ENCODE measurements at places on chromosomes 1 and 21.
A peak's percentile ranks its signal among the peaks of the same experiment; 100 is the strongest.

- DNase-seq = no peak
Measured at GRCh38 chr1:203046984-203047630, 20.8 kb downstream of the PPFIA4 start.

DNA sequence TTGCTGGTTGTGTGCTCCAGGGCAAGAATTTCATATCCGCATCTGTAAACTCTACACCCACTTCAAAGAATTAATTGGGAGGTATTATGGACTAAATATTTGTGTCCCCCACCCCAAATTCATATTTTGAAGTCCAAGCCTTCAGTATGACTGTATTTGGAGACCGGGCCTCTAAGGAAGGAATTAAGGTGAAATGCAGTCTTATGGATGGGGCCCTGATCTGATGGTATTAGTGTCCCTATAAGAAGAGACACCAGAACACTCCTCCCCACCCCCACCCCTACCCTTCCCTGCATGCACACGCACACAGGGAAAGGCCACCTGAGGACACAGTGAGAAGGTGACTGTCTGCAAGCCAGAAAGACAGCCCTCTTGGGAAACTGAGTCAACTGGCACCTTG lies 332.4 kb downstream of the RPS6KC1 start:
- no peak for DNase-seq

DNA sequence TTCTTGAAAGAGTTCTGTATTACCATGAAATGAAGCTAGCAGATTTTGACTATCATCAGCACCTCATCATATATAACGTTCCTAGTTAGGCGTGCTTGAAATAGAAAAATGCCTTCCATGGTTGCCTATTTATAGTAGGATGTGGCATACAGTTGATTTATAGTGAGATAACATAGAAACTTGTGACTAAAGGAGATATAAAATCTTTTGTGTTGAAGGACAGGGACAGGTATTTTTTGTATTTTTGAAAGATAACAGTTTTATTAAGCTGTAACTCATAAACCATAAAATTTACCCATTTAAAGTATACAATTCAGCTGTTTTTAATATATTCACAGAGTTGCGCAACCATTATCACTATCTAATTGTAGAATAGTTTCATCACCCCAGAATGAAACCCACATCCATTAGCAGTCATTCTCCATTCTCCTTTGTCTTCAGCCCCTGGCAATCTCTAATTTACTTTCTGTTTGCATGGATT lies 19.3 kb downstream of the SPEN start:
- DNase-seq = no peak

DNA sequence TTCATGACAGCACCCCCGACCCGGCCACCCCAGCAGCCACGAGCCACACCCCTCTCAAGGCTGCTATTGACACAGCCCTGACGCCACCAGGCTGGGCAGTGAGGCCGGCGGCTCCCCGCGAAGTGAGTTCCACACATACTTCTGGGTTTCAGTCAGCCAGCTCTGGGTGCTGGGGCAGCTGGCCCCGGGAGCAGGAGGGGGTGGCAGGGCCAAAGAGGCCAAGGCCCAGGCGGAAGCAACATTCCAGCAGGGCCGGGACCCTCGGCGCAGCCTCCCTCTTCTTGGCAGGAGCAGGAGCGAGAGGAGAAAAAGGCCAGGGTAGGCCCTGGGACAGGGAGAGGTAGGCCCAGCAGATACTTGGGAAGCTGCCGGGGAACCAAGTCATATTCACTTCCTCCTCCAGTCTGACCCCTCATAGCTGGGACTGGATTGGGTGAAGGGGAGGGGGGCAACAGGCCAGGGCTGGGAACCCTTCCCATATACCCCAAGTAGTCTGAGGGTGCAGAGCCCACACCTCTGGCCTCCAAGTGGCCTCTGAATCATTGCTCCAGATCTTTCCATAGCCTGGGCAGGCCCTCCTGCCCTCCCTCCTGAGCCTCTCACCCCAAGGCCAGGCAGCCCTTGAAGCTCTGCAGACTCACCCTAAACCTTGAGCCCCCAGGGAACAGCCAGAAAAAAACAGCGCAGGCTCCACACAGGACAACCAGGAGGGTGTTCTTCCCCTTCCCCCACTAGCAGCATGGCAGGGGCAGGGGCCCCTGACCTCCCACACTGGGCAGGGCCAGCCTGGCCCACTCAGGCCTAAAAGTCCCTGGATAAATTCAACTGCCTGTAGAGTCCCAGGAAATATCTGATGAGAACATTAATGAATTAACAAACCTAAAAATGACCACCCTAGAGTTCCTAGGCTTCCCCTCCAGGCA lies 5.7 kb downstream of the HSPG2 start:
- no peak for DNase-seq

GRCh38 chr1:56979986-56980755 lies 14.4 kb upstream of the C8B start:
- no peak for DNase-seq

- no peak for DNase-seq
Measured at GRCh38 chr21:34113842-34114241, 40.5 kb downstream of the MRPS6 start.

- DNase-seq = peak; percentile 47
Measured at GRCh38 chr1:156489166-156489934, 11.2 kb downstream of the MEF2D start.

DNA sequence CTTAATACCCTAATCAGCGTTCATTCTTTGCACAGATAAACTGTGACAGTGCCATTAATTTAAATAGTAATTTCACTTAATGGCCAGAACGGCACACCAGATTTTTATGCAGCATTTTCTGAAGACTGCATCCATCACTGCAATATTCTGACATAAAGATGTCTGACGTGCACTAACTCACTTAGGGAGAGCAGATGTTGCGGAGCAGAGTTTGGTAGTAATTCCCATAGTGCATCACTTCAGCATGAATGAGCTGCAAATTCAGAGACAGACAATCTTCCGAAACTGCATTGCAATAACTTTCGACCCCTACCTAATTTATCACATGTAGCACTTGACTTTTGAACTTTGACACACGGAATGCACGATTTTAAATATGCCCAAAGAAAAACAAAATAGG lies 225.3 kb downstream of the KCTD3 start:
- no peak for DNase-seq

GRCh38 chr1:55974714-55975441 lies 604.5 kb downstream of the PLPP3 start:
- no peak for DNase-seq

DNA sequence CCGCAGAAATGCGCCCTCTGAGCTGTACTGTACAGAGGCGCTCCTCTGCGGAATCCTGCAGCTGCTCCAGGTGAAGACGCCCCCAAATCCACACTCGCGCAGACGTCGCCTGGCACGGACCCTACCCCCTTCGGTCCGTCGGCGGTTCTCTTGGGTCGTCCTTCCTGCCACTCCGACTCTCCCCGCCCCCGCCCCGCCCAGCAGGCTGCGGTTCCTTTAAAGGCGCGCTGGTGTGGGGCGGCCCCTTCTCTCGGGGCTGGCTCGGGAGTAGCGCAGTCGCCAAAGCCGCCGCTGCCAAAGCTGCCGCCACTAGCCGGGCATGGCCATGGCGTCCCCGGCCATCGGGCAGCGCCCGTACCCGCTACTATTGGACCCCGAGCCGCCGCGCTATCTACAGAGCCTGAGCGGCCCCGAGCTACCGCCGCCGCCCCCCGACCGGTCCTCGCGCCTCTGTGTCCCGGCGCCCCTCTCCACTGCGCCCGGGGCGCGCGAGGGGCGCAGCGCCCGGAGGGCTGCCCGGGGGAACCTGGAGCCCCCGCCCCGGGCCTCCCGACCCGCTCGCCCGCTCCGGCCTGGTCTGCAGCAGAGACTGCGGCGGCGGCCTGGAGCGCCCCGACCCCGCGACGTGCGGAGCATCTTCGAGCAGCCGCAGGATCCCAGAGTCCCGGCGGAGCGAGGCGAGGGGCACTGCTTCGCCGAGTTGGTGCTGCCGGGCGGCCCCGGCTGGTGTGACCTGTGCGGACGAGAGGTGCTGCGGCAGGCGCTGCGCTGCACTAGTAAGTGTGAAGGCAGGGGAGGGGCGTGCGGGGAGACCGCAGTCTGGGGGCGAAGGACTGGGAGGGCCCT lies at the start of gene RASSF5:
Gene RASSF5, plus strand, starts transcription at position 248 of the 846 bp plus-strand sequence. Its CDS starts 72 bp downstream, at position 320.
- DNase-seq = peak; percentile 73

GRCh38 chr1:32706491-32706890 lies 3.9 kb upstream of the SYNC start:
- no peak for DNase-seq

DNA sequence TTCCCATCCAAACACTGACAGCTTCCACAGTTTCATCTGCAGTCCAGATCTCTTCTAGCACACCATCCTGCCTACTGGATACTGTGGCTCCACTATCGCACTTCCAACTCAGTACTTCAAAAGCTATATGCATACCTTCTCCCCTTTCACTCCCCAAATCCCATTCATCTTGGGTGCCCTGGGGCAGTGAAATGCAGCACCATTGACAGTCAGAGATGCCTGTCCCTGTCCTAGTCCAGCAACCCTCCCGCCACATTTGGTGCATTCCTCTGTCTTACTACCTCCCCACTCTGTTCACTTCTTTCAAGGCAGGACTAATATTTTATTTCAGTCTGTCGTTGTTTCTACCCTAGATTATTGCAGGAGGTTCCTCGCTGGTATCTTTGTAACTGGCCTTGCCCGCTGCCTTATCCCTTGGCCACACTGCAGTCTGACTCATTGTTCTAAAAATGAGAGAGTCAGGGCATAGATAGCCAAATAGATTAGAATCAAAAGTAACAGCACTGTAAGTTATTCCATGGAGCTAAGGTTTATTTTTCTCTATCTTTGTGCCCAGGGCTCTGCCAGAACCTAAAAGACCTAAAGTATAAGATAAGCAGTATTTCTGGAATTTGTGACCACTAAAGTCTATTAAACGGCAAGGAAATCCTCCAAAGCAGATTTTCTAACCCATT lies 96.7 kb downstream of the ESRRG start:
- DNase-seq = no peak

- DNase-seq = no peak
Measured at GRCh38 chr1:202264300-202264699, 70.7 kb downstream of the LGR6 start.

DNA sequence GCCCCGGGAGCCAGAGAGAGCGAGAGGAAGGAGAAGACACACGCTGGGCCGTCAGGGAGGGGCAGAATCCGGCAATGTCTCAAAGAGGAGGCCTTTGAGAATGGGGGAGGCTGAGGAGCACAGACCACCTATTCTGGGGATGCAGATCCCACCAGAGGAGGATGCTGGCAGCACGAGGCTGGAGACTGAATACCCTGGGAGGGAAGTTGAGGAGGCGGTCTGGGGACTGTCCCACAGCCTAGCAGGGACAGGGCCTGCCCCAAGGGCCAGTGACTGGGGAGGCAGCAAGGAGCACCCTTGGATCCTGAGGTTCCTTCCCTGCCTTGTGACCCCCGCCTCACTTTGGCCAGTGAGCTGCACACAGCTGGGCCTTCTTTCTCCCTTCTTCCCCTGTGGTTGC lies 49.2 kb downstream of the SLC37A1 start:
- no peak for DNase-seq

- no peak for DNase-seq
Measured at GRCh38 chr1:68798071-68798470, 301.2 kb upstream of the DEPDC1 start.

GRCh38 chr1:16442941-16443340 lies 2.4 kb downstream of the NECAP2 start:
- DNase-seq = no peak

- DNase-seq = no peak
Measured at GRCh38 chr21:36792505-36792967, 93.6 kb downstream of the SIM2 start.

DNA sequence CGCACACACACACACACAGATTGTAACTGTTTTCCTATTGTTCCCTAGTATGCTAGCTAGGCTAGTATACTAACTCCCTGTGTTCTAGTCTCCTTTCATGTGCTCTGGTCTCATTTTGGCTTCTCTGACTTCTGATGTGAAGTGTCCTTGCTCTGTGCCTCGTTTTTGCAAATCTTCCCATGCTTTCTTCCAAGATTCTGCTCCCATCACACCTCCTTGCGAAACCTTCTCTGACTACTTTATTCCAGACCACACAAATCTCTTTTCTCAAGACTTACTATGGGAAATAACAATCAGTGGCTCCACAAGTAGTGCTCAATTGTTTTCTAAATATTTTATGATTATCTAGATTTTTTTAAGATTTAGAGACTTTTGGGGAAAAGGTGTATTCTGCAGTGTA lies 10.3 kb downstream of the PRRX1 start:
- no peak for DNase-seq

DNA sequence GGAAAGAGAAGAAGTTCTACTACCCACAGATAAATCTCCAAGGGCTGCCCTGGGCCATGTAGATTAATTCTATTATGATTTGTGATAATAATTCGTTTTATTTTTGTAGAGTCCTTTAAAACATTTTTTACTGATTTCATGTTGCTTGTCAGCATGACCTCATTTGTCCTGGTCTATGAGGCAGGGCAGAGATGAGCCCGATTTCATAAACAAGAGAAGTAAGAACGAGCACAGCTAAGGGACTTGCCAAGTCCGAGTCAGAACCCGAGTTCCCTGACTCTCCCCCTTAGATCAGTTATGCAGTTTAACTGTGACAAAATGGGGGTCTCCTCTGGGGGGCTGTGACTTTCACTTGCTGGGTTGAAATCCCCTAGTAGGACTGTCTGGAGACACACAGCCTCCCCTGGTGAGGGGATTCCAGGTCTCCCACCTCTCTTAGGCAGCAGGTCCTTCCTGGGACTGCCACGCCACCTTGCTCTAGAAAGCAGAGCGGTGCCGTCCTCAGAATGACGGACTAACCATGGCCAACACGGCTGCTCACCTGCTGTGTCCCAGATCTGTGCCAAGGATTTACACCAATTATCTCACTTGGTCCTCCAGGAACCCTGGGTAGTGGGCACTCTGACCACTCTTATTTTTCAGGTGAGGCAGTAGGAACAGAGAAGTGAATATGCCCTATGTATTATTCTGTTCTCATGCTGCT lies 31.0 kb upstream of the SOX13 start:
- DNase-seq = no peak

DNA sequence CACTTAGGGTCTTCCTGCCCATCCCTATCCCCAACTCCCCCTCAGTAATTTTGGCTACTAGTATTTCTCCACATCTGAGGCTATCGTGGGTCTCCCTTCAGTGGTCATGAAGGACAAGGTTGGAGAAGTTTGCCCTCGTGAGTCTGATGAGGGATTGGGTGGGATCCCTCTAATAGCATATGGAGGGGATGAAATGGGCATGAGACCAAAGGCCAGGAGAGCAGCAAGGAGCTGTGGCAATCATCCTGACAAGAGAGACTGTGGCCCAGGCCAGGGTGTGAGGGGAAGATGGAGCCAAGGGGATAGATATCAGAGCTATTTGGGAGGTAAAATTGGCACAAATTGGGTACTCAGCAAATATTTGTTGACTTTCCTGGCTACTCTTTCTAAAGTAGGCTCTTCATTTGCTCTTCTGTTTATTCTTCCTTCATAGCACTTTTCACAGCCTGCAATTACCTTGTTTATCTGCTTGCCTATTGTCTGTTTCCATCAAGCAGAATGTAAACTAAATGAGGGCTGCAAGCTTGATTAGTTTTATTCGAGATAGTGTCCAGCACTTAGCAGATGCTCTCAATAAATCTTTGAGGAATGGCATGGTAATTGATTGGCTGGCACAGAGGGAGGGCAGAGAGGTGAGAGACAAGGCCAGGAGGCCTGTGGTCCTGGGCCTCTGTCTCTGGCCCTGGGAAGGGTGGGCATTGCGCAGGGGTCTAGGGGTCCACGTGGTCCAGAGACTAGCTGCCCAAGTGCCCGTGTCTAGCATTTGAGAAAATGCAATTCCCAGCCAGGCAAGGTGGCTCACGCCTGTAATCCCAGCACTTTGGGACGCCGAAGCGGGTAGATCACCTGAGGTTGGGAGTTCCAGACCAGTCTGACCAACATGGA lies 1.5 kb upstream of the PLK3 start:
- DNase-seq = no peak

- no peak for DNase-seq
Measured at GRCh38 chr21:45537111-45537745, 5.0 kb downstream of the SLC19A1 start.

Measured in germinal center (tissue), 1 donor.